A549 treated with RU486 at 1 μM for 4 hours (cell line): ENCODE measurements at places on chromosomes 1 and 21. TPM values are rescaled to one million over a fixed set of nuclear protein-coding genes. Genes with fewer than 3 reads are reported as not detected.

IKBKE gene
- total RNA-seq: 6.3 to 8.9 TPM (median 7.3 TPM) in 5 replicates

SPOCD1 gene
- total RNA-seq: 4.5 to 7.8 TPM (median 6.5 TPM) in 5 replicates

ERI3 gene
- total RNA-seq: 47.9 to 62.4 TPM (median 60.8 TPM) in 5 replicates

BTF3L4 gene
- total RNA-seq: 19.0 to 45.1 TPM (median 32.5 TPM) in 5 replicates

CRYBG2 gene
- total RNA-seq: 0.48 to 2.0 TPM (median 1.4 TPM) in 5 replicates

COL8A2 gene
- total RNA-seq: 0.06 to 0.12 TPM (median 0.08 TPM) in 5 replicates

CAPN9 gene
- total RNA-seq: not detected in 5 replicates

HRNR gene
- total RNA-seq: not detected in 5 replicates

RNF223 gene
- 0.32 to 0.62 TPM (median 0.53 TPM) in 5 replicates for total RNA-seq

METTL18 gene
- 3.6 to 8.2 TPM (median 6.4 TPM) in 5 replicates for total RNA-seq

PEX11B gene
- 16.5 to 26.1 TPM (median 24.3 TPM) in 5 replicates for total RNA-seq

MAB21L3 gene
- total RNA-seq: not detected in 5 replicates

RUNX1 gene
- 7.3 to 13.0 TPM (median 10.7 TPM) in 5 replicates for total RNA-seq

SAMD13 gene
- total RNA-seq: 0.19 to 0.67 TPM (median 0.45 TPM) in 5 replicates

TMEM82 gene
- not detected in 5 replicates for total RNA-seq

CA6 gene
- total RNA-seq: not detected in 5 replicates

NLRP3 gene
- not detected in 5 replicates for total RNA-seq

ACTL8 gene
- 1.4 to 1.8 TPM (median 1.6 TPM) in 5 replicates for total RNA-seq

ACTA1 gene
- 0.09 to 0.29 TPM (median 0.13 TPM) in 5 replicates for total RNA-seq

PRDM16 gene
- total RNA-seq: 0.09 to 0.37 TPM (median 0.13 TPM) in 5 replicates

PLCH2 gene
- total RNA-seq: 0.14 to 0.48 TPM (median 0.28 TPM) in 5 replicates

B3GALT5 gene
- total RNA-seq: 0.15 to 0.29 TPM (median 0.23 TPM) in 5 replicates

ACOT11 gene
- 1.8 to 2.6 TPM (median 1.9 TPM) in 5 replicates for total RNA-seq

MNDA gene
- not detected in 5 replicates for total RNA-seq

AHDC1 gene
- 11.2 to 20.0 TPM (median 19.3 TPM) in 5 replicates for total RNA-seq

COL24A1 gene
- 0.02 TPM in 1 of 5 replicates, not detected in the others for total RNA-seq
